Large intestine (tissue), 12 donors: ENCODE measurements at places on chromosomes 11 and 22. TPM values are rescaled to one million over a fixed set of nuclear protein-coding genes. Genes with fewer than 3 reads are reported as not detected.

The CYP2D6 gene
- polyA plus RNA-seq: 6.5 TPM

DNA sequence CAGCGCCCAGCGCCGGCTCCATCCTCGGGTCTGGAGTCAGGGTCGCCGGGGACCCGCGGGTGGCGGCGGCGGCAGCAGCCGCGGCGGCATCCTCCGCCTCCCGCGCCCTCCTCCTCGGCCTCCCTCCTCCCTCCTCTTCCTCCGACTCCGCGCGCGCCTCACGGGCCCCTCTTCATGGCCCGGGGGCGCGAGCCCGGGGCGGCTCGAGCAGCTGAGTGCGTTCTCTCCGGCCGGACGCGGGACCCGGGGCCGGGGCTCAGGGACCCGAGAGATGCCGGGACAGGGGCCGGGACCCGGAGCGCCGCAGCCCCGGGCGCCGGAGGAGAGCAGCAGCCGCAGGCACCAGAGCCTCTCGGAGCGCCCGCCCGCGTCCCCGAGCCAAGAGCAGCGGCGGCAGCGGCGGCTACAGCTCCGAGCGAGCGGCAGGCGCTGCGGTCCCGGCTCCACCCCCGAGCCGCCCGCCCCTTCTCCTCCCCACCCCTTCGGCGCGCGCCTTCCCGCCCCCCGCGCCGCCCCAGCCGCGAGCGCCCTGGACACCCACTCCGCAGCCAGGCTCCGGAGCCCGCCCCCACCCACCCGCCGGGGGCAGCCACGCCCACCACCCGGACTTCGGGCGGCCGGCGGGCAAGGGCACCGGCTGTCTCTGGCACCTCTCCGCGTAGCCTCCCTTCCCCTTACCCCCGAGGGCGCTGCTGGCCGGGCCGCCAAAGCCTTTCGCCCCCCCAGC lies at the start of gene CHST1:
Gene CHST1, minus strand, starts transcription at position 417 of the 727 bp plus-strand sequence. CDS start 14,699 bp downstream, outside the sequence.
- no peaks in the 10 kb centered on the region for H3K36me3 ChIP-seq
- H3K4me1 ChIP-seq: peaks cover 14% of the 10 kb centered on the region
- H3K4me3 ChIP-seq: peak within 1 kb of the TSS; percentile 33
- no peak within 1 kb of the TSS for H3K27ac ChIP-seq
- peaks cover 81% of the 10 kb centered on the region for H3K27me3 ChIP-seq
- peak; percentile 35 for DNase-seq

The MAJIN gene
- polyA plus RNA-seq: 0.09 TPM

GRCh38 chr11:993632-994167 lies 42.8 kb downstream of the MUC6 start:
- DNase-seq: no peak
- H3K4me1 ChIP-seq: no peaks in the 10 kb centered on the region
- no peak overlapping the region for H3K4me3 ChIP-seq
- peaks cover 71% of the 10 kb centered on the region for H3K36me3 ChIP-seq
- no peak overlapping the region for H3K27ac ChIP-seq
- no peaks in the 10 kb centered on the region for H3K27me3 ChIP-seq

GRCh38 chr11:9748361-9748970 lies 84.6 kb downstream of the SWAP70 start:
- peaks cover 7% of the 10 kb centered on the region for H3K4me1 ChIP-seq
- peak overlapping the region; percentile 5 for H3K27ac ChIP-seq
- DNase-seq: peak; percentile 56
- H3K36me3 ChIP-seq: peaks cover 15% of the 10 kb centered on the region
- H3K4me3 ChIP-seq: no peak overlapping the region

- peaks cover 14% of the 10 kb centered on the region for H3K36me3 ChIP-seq
- H3K4me1 ChIP-seq: peaks cover 16% of the 10 kb centered on the region
- no peak overlapping the region for H3K4me3 ChIP-seq
- no peak for DNase-seq
- no peak overlapping the region for H3K27ac ChIP-seq
Measured at GRCh38 chr11:46364056-46364455, 16.8 kb downstream of the DGKZ start.

DNA sequence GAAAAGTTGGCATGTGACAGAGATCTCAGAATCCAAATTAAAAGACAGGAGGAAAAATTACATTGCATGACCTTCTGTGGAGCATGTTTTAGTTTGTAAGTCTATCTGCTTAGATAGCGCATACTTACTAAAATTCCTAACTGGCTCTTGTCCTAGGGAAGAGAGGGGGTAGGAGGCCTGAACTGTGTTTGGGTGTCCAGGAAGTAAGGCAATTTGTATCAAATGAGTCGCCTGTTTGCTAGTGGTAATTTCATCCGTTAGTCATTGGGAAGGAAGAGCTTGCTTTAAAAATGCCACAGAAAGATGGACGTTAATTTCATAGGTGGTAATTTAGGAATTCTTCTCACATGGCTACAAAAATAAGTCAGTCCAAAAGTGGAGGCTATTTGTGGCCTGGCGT lies 18.5 kb downstream of the GRK3 start:
- H3K4me3 ChIP-seq: no peak overlapping the region
- no peak for DNase-seq
- no peaks in the 10 kb centered on the region for H3K36me3 ChIP-seq
- no peak overlapping the region for H3K27ac ChIP-seq

DNA sequence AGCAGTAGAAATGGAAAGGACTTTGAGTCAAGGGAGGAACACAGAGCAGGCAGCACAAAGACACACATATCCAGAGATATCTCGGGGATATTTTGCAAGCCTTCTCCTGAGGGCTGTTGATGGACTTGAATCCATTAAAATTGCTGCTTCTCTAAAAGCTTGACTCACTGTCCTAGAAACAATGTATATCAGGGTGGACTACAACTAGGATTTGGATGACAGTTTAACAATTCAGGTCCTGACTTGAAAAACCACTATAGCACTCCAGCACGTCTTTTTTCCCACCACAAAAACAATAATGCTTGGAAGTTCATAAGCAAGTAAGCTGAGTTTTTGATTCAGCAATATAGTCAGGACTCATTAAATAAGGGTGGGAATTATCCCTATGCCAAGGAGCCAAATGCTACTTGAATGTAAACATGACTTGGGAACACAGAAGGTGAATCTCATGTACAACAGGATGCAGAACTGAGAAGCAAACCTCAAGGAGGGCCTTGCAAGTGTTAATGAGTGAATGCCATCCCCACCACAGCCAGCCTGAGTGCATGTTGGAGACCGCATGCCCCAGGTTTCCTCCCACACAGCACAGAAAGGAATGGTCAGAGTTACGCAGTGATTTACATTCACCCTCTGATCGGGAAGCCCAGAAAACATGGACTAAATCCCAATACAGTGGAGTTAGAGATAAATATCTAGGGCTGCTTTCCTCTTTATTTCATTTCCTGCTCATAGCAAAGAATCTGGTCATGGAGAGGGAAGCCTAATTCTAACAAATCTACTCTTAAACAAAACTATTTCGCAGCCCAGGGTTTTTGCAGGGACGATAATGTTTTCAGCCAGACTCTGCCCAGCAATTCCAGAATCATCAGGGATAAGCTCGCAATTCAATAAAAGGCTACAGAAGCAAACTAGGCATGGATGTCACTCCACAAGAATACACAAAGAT lies 98.4 kb upstream of the OR9G4 start:
- H3K27me3 ChIP-seq: no peaks in the 10 kb centered on the region
- no peak overlapping the region for H3K4me3 ChIP-seq

DNA sequence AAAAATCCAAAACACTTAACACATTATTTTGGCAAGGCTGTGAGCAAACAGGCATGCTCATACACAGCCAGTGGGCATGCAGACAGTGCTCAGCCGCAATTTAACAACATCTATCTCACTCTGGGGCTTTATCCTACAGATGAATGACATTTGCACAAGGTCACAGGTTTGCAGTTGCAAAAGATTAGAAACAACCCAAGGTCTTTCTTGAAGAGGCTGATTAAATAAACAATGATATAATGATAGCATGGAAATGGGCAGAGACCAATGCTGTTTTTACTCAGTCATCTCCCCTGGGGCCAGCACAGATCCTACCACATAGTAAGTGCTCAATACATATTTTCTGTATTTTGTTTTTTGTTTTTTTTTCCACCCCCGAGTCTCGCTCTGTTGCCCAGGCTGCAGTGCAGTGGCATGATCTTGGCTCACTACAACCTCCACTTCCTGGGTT lies 9.4 kb downstream of the A4GALT start:
- no peak overlapping the region for H3K27ac ChIP-seq
- no peaks in the 10 kb centered on the region for H3K36me3 ChIP-seq
- DNase-seq: no peak
- H3K4me3 ChIP-seq: no peak overlapping the region
- H3K4me1 ChIP-seq: no peaks in the 10 kb centered on the region

The SMARCB1 gene
- 84.8 TPM for polyA plus RNA-seq

- no peaks in the 10 kb centered on the region for H3K4me1 ChIP-seq
- H3K4me3 ChIP-seq: no peak overlapping the region
- peaks cover 73% of the 10 kb centered on the region for H3K36me3 ChIP-seq
- H3K27me3 ChIP-seq: no peaks in the 10 kb centered on the region
- no peak overlapping the region for H3K27ac ChIP-seq
Measured at GRCh38 chr22:24039046-24039445, 27.9 kb downstream of the CABIN1 start.

The GGTLC3 gene
- 0.34 TPM for polyA plus RNA-seq

DNA sequence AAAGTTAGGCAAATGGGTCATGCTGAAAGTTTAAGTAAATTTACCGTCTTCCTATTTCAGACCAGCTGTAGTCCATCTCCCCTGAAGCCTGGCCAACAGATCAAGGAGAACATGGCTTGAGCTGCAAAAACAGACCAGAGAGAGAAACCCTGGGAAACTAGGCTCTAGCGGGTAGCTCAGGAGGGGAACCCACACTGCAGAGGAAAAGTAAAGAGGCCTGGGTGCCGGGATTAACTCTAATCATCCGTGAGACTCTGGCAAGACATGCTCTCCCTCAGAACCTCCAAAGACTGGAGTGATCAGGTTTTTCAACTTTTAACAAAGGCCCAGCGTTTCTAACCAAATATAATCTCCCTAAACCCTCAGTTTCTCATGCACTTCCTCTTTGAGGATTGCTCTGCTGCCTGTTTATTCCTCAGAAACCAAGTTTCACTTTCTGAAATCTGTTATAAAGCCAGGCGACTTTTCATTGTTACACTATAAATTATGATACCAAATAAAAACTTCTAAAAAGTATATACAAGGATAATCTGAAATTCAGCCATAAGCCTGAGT lies 67.5 kb downstream of the GAB2 start:
- peaks cover 16% of the 10 kb centered on the region for H3K4me1 ChIP-seq
- no peak overlapping the region for H3K4me3 ChIP-seq
- no peaks in the 10 kb centered on the region for H3K36me3 ChIP-seq
- peak overlapping the region; percentile 21 for H3K27ac ChIP-seq
- no peaks in the 10 kb centered on the region for H3K27me3 ChIP-seq

- DNase-seq: peak; percentile 20
- no peak overlapping the region for H3K4me3 ChIP-seq
- H3K36me3 ChIP-seq: no peaks in the 10 kb centered on the region
- H3K27me3 ChIP-seq: peaks cover 4% of the 10 kb centered on the region
- no peak overlapping the region for H3K27ac ChIP-seq
Measured at GRCh38 chr11:45523760-45524159, 141.7 kb downstream of the CHST1 start.

DNA sequence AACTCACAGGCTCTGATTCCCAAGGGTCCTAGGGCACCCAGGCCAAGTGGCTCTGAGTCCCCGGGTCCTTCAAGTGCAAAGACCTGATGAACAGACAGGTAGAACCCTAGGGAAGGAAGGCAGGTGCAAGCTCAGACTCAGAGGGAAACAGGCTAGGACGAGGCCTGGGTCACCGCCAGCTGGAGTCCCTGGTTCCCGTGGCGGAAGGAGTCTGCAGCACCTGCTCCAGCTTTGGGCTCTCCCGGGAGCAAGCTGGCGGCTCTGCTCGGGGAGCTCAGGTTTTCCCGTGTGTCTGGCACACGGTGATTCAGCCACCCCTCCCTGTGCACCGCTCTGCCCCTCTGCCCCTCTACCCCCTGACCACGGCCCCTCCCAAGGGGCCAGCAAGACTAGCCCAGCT lies 59.8 kb downstream of the WNT7B start:
- H3K27ac ChIP-seq: no peak overlapping the region
- no peaks in the 10 kb centered on the region for H3K27me3 ChIP-seq
- H3K4me1 ChIP-seq: no peaks in the 10 kb centered on the region
- DNase-seq: no peak
- H3K36me3 ChIP-seq: no peaks in the 10 kb centered on the region

- peaks cover 8% of the 10 kb centered on the region for H3K27me3 ChIP-seq
- no peak overlapping the region for H3K4me3 ChIP-seq
- no peaks in the 10 kb centered on the region for H3K36me3 ChIP-seq
- H3K27ac ChIP-seq: no peak overlapping the region
- H3K4me1 ChIP-seq: no peaks in the 10 kb centered on the region
- no peak for DNase-seq
Measured at GRCh38 chr11:19599681-19600080, 113.0 kb upstream of the NAV2 start.

- peaks cover 29% of the 10 kb centered on the region for H3K4me1 ChIP-seq
- no peak overlapping the region for H3K4me3 ChIP-seq
- H3K27ac ChIP-seq: no peak overlapping the region
- no peaks in the 10 kb centered on the region for H3K27me3 ChIP-seq
- H3K36me3 ChIP-seq: peaks cover 16% of the 10 kb centered on the region
Measured at GRCh38 chr22:38114484-38115398, 4.3 kb upstream of the BAIAP2L2 start.

The GLYAT gene
- polyA plus RNA-seq: 0.45 TPM

DNA sequence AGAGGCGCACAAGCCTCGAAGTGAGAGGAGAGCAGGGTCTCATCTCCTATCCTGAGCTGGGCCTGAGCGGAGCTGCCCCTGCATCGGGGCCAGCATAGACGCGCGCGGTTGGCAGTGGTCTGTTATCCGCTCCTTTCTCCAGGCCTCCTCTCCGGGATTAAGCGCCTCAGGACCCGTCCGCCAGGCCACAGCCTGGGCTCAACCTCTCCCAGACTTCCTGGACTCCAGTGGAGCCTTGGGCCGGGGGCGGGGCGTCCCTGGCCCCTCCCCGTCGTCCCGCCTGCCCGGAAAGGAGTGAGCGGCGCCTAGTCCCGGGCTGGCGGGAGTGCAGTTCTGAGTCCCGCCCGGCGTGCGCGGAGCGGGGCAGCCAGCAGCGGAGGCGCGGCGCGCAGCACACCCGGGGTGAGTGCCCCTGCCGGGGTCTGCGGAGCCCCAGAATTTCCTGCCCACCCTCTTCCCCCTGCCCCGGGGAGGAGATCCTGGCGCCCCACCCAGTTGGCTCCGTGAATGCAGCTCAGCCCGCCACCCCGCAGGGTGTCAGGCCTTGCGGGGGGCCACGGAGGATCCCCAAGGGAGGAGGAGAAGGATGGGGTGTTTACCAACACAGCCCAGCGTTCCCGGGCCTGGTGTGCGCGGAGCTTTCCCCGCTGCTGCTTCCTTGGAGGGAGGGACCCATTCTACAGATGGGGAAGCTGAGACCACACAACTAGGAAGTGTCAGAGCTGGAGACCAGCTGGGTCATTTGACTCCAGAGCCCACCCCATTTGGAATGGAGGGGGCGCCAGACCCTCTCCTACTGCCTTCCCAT lies at the start of gene TCIRG1:
Gene TCIRG1, plus strand, starts transcription at position 308 of the 808 bp plus-strand sequence. CDS start 2,247 bp downstream, outside the sequence.
- peaks cover 30% of the 10 kb centered on the region for H3K36me3 ChIP-seq
- H3K4me1 ChIP-seq: peaks cover 38% of the 10 kb centered on the region
- DNase-seq: peak; percentile 84
- peak within 1 kb of the TSS; percentile 81 for H3K4me3 ChIP-seq
- H3K27ac ChIP-seq: peak within 1 kb of the TSS; percentile 76
- H3K27me3 ChIP-seq: no peaks in the 10 kb centered on the region

GRCh38 chr11:2825889-2826678 lies 59.5 kb downstream of the CDKN1C start:
- no peak overlapping the region for H3K4me3 ChIP-seq
- H3K4me1 ChIP-seq: peaks cover 32% of the 10 kb centered on the region
- H3K27ac ChIP-seq: peak overlapping the region; percentile 82
- H3K36me3 ChIP-seq: no peaks in the 10 kb centered on the region
- H3K27me3 ChIP-seq: no peaks in the 10 kb centered on the region

GRCh38 chr11:3139481-3140290 lies 25.4 kb downstream of the OSBPL5 start:
- H3K27me3 ChIP-seq: no peaks in the 10 kb centered on the region
- H3K36me3 ChIP-seq: peaks cover 3% of the 10 kb centered on the region
- no peak overlapping the region for H3K4me3 ChIP-seq
- H3K27ac ChIP-seq: no peak overlapping the region
